ENCODE measurements at places on chromosomes 5 and 9.

GRCh38 chr9:70170151-70170790, 88.5 kb upstream of the SMC5 start:
- DNase-seq, result no peak

DNA sequence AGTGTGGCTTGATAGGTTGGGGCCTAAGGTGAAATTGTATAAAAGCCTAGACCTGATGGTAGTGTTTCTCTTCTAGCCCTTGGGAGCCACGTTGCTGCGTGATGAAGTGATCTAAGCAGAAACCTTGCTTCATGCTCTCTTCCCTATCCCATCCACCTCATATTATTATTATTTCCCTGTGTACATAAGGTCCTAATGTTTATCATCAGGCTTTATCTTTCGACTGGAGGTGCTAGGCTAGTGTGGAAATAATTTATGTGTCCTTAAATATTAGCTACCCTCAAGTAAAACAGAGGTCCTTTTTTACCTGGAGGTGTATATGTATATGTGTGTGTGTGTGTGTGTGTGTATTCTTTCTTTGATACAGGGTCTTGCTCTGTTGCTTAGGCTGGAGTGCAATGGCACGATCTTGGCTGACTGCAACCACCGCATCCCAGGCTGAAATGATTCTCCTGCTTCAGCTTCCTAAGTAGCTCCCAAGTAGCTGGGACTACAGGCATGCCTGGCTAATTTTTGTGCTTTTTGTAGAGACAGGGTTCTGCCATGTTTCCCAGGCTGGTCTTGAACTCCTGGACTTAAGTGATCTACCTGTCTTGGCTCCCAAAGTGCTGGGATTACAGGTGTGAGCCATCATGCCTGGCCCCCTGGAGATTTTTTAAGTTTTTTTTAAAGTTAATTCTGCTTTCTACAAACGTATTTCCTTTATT, 3.7 kb downstream of the UGCG start:
- no peak for DNase-seq

- DNase-seq, result no peak
Measured at GRCh38 chr9:28423255-28423654, 850.0 kb upstream of the C9orf72 start.

DNA sequence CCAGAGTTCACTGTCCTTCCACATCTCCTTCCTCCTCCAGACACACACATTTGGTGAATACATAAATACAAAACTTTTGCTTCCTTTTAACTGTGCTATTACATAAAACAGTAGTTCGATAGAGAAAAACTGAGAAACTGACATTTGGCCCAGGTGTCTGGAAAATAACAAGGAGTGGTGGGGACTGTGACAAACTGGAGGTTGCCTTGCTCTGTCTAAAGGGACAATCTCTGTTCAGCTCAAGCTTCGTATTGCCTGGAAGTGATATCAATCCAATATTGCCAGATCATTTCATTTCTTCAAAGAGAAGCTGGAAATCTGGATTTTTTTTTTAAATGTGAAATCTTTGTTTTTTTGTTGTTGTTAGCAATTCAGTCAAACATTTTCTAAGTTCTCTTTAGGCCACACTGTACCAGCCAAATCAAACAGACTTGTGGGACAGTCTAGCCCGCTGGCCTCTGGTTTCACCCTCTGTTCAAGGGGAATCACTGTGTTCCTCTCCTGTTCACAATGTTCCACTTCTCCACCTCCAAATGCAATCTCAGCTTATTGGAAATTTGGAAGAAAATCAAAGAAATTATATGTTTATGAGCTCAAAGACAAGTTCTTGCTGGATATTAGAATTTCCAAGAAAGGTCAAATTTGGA, 612.5 kb downstream of the KIF4B start:
- no peak for DNase-seq

GRCh38 chr5:112689155-112689909, 48.4 kb upstream of the APC start:
- DNase-seq, result no peak

- DNase-seq, result no peak
Measured at GRCh38 chr9:127796225-127796813, 6.4 kb upstream of the FPGS start.

DNA sequence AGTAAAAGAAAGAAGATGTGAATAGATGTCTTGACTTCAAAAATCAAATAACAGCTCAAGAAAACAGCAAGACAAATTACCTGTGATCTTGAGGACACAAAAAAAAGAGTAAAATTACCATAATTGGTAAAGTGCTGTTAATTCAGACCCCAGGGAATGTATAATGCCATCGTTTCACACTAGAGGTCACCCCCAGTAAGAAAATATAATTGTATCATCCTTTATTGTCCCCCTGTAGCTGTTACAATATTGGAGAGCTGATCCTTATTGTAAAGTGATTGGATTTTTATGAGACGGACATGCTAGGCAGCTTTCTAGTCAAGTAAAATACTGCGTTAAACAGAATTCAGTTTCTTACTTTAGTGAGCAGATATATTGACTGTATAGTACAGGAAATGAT, 377.0 kb downstream of the TLE1 start:
- no peak for DNase-seq

DNA sequence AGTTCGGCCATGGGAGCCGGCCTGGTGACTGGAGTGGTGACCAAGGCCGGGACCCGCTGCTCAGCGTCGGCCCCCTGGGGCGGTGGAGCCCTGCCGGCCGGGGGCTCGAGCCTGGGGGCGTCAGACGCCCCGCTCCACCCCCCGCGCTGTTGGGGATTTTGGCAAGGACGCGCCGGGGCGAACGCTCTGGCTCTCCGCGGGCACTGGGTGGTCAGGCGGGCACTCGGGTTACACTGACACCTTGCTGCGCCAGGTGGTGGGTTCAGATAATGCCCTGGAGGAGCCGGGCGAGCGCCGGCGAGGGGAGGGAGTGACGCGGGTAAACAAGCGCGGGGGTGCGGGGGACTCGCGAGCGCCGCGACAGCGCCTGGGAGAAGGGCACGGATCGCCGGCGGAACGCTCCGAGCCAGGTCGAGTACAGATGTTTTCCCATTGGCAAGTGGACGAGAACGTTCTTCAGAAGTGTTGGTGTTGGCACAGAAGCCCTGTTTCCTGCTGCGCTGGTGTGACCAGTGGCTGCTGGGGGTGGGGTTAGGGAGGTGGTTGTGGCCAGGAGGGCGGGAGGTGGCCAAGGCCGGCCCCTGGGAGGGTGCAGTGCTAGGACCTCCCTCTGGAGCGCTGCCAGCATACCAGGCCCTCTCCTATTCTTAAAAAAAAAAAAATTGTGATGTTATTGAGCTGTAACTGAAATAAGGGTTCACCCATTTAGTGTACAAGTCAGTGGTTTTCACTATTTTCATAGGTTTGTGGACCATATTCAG, 773 bp downstream of the SQSTM1 start:
- DNase-seq, result peak; percentile 61

DNA sequence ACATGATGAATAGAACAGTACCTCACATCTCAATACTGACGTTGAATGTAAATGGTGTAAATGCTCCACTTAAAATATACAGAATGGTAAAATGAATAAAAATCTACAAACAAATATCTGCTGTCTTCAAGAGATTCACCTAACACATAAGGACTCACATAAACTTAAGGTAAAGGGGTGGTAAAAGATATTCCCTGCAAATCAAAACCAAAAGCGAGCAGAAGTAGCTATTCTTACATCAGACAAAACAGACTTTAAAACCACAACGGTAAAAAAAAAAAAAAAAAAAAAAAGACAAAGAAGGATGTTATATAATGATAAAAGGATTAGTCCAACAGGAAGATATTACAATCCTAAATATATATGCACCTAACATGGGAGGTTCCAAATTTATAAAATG, 214.0 kb upstream of the MAST4 start:
- no peak for DNase-seq

- DNase-seq, result no peak
Measured at GRCh38 chr9:2610985-2611384, 10.6 kb upstream of the VLDLR start.

DNA sequence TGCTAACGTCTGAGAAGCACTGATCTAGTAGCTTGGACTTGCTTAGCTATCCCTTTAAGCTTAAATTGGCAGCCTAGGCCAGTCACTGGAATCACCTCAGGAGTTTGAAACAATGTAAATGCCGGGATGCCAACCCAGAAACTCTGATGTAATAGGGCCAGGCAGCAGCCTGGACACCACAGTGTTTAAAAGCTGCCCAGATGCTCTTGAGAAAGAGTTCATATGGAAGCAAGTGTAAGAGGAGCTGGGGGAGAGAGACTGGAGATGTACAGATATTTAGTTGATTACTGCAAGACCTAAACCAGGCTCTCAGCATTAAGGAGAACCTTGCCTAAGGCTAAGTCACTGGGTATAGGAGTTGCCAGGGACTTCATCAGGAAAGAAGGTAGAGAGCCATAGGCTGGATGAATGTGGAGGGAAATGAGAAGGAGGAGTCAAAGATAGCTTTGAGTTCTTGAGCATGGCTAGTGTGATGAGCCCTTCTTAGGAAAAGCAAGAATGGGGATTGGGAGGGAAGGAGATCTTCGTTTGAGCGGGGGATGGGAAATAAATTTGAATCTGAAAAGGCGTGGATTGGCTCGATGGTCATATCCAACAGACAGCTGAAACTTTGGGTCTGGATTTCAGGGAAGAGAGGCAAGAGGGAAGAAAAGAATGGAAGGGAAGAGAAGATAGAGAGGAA, 392.9 kb upstream of the WWC1 start:
- DNase-seq, result no peak

Data from stimulated activated CD4-positive, alpha-beta T cell treated with anti-CD3 and anti-CD28 coated beads, Interleukin-12 subunit alpha, Interleukin-12 subunit beta, amount 100 ng/mL, for 24 hours (primary cell).